ENCODE measurements at places on chromosomes 16 and 17.

DNA sequence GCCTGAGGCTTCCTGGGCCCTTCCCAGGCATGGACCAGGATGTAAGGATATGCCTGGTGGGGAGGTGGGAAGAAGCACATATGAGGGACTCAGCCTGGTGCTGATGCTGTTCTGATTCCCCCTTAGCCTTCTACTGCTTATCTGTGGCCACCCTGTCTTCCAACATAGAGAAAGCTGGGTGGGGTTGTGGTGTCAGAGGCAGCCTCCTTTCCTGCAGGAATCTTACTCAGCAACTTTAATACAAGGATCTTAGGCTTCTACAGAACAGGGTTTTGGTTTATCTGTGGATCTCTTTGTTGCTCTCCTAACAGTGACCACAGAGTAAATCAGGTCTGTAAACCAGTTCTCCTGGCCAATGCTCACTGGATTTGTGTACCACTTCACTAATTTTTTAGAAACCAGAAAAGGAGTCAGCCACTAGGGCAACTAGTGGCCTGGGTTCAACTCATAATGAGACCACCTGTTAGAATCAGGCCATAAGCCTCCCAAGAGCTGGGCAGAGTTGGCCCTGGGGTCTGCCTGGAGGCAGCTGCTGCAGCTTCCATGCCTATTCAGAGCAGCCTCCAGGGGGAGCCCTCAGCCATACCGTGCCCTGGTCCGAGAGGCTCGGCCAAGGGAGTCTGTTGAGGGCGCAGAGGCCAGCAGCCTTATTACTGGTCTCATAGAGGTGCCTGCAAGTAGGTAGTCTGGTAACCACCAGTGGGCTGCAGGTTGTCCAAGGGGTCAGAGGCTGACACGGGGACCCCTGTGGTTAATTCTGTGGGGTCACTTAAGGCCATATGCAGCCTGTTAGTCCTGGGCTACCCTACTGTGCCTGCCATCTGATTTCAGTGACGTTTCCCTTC lies 7.1 kb downstream of the HAS3 start:
- no peak for DNase-seq

- DNase-seq: no peak
Measured at GRCh38 chr16:70663524-70664324, 17.4 kb downstream of the IL34 start.

- DNase-seq: no peak
Measured at GRCh38 chr16:31260136-31260931, 559 bp downstream of the ITGAM start.

GRCh38 chr16:30910427-30911029 lies 12.8 kb upstream of the FBXL19 start:
- no peak for DNase-seq

- no peak for DNase-seq
Measured at GRCh38 chr16:58883131-58883530, 149.0 kb upstream of the GOT2 start.

DNA sequence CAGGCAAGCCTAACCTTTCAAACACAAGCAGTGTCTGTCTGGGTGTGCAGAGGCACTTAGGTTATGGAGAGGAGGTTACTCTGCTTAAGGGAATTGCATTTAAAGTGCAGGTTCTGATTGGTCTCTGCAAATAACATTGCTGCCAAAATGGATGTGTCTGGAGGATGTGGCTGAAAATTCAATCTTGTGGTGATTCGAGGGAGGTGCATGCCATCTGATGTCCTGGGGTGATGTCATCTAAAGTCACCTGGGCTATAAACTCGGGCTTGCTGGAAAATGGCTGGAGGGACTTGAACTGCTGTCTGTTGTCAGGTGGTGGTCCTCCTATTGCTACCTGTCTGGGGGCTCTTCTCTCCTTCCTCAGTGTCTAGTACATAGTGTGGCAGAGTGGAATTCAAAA lies 28.3 kb upstream of the GPR139 start:
- DNase-seq: no peak

DNA sequence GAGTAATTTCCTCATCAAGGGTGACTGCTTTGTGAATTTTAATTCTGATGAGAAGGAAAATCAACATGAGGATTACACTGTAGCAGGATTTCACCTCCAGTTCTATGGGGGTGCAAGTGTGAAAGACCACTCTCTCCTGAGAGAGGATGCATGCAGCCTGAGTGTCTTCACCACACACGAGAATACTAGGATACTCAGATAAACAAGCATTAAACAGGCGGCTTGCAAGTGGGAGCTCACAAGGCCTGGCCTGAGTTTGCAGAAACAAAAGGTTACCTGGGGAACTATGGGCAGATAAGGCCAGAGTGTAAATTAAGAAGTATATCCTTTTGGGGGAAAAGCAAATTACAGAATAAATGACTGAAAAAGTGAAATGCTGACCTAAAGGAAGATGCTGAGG lies 46.6 kb downstream of the MYH10 start:
- DNase-seq: no peak

GRCh38 chr17:70525961-70526360 lies 356.6 kb downstream of the KCNJ2 start:
- DNase-seq: no peak

DNA sequence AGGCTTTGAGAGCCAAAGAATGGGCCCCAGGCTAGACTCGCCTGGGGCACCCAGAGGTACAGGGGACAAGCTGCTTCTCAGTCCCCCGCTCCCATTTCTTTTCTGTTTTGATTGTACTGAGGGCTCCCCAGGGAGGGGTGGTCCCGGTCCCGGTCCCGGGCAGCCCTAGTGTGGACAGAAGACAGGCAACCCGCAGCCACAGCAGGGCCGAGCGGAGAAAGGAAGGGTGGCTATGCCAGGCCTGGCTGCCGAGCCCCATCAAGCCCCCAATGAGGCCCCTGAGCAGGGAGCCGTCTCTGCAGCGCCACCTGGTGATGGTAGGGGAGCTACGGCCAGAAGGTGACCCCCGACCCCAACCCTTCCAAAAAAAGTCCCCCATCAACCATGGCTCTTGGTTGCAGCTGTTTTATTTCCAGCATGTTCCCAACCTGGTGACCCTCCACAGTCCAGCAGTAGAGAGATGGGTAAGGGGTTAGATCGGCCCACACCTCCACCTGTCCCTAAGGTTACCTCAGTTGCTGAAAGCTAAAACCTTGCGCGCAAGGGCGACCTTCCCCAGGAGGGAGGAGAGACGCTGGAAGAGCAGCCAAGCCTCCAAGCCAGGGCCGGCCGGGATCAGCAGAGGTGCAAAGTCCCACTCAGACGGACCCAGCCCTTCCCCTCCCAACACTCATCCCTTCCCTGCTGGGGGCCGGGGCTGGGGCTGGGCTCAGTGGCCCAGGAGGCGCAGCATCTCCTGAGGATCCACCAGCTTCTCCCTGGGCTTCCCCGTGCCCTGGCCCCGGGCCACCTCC lies 2.6 kb upstream of the GRIN2C start:
- DNase-seq: no peak

DNA sequence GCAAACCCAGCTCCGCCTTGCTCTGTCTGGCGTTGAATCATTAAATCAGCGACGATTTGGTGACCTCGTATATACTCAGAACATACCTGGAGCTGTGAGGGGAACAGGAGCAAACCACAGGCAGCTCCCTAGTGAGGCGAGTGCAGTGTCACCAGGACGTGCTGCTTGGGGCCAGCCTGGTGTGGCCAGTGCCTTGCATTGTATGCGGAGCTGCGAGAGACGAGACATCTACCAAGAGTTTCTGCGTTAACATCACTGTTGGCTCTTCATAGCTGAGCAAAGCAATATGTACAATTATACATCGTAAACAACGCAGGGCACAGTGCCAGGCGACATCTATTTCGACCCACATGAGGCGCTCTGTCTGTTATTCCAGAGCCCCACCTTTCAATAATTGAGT lies 27.9 kb downstream of the MINK1 start:
- DNase-seq: no peak

- peak; percentile 1 for DNase-seq
Measured at GRCh38 chr16:81778861-81779535, at the start of gene PLCG2. Gene PLCG2 (plus strand): TSS chr16:81779291. CDS start chr16:81785990, 6,699 bp downstream.

GRCh38 chr16:69382421-69382820 lies 3.4 kb downstream of the TERF2 start:
- no peak for DNase-seq

DNA sequence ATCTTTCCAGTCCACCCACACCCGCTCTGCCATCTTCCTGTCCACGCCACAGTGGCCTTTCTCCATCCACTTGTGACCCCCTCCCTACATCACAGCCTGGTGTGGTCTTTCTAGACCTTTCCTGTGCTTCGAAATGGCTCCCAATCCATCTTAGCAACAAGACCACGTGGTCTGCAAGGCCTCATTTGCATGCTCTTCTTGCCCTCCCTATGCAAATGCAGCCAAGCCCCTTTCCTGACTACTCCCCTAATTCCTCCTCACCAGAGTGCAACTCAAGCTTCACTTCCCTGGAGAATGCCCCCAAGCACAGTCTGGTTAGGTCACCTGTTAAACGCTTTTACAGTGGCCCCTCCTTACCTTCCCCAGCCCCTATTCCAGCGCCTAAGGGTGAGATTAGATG lies 6.1 kb downstream of the PPP1R9B start:
- no peak for DNase-seq

DNA sequence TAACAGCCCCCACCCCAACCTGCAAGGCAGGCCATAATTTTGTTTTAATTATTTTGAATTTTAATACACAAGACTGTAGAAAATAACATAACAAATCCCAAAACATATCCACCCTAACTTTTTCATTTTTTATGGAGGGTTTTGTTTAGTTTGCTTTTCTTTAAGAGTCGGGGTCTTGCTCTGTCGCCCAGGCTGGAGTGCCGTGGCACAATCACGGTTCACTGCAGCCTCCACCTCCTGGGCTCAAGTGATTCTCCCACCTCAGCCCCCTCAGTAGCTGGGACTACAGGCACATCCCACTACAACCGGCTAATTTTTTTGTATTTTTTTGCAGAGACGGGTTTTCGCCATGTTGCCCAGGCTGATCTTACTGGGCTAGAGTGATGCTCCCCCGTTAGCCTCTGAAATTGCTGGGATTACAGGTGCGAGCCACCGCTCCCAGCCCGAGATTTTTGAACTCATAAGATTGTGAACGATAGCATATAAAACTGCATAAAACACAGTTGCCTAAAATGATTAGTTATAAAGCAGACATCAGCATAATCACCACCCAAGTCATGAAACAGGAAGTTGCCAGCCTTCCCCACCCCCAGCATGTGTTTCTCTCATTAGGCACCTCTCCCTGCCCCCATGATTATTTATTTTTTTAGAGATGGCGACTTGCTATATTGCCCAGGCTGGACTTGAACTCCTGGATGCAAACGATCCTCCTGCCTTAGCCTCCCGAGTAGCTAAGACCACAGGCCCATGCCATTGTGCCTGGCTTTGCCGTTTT lies 13.6 kb upstream of the DOC2B start:
- no peak for DNase-seq

DNA sequence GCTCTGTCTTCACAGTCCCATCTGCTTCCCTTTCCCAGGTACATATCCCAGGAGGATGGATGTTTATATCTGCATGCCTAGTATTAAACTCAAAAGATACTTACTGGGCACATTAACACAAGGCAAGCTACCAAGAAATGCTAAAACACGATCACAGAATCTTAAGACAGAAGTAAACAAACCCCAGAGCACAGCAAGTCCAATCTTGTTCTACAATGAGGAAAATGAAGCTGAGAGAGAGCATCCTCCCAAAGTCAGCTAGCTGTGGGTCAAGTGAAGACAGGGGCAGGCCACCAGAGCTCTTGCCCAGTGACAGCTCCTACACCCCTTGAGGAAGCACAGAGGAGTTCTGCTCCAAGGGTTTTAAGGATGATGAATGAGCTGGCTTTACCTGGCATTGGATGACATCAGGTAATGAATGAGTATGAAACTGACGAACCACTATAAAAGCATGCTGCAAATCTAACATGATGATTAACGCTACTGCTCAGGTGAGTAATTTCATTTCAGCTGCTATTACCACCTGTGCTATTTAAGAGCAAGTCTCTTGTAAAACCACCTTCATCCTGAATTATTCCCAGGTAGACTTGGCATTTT lies 20.3 kb downstream of the XPO6 start:
- DNase-seq: no peak

- DNase-seq: no peak
Measured at GRCh38 chr17:49216953-49217650, 6.6 kb downstream of the ABI3 start.

- no peak for DNase-seq
Measured at GRCh38 chr16:6428861-6429260, 903.8 kb upstream of the RBFOX1 start.

DNA sequence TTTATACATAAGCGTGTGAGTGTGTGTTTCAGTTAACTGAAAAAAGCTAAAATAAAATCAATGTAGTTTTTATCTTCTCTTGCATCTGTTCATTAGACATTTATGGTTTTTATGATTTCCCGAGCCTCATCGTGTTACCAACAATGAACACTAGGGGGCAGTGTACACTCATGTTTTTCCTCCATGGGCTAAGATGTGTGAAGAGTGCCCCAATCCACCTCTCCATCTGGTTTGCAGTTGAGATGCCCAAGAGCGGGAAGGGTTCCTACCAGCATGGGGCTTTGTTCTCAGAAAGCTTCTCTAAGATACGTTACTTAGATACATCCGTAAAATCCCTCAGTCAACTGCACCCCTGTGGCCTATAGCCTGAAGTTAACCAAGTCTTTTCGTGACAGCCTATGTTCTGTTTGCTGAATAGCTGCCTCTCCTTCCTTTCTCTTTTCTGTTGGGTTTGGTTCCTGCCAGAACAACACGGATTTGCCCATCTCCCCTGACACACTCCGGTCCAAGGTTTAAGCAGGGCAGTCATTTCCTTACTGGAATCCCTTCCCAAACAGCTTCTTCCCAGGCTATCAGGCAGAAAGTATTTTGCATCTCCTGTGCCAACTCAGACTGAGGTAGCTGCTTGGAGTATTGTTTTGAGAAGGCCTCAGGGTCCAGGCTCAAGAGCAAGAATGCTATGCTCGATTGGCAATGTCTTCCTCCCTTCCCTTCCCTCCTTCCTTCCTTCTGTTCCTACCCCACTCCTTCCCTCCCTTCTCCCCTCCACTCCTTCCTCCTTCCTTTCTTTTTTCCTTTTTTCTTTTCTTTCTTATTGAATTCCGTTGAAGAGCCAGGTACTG lies 12.9 kb upstream of the ELAC2 start:
- DNase-seq: peak; percentile 66

DNA sequence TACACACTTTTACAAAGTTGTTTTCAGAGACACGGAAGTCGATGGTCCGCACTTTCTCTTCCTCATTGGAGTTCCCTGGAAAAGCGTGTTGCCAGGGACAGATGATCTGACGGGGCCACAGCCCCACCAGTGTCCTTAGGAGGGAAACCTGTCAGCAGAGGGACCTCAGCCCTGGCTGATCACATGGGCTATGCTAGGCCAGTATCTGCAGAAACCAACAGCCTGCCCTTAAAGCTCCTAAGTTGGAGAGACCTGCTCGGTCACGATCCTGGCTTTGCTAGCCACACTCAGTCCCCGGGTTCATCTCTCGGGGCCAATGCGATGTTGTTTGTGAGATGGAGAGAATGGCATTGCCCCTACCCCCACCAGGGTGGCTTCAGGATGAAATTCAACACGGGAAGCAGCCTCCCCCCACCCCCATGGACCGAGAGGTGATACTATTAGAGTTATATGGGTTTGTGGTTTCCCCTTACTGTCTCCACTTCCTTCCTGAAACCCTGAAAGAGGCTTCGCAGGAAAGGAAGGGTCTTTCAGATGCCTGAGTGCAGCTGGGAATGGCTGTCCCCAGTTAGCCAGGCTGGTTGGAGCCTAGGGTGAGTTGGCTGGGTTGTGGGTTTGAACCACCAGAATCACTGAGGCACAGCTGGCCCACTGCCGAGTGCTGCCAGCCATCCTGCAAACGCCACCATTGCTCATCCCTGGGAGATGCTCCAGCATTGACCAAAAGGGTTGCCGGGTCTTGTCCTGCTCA lies 16.6 kb downstream of the RMI2 start:
- DNase-seq: no peak
